COR-L47 (cell line): ENCODE measurements at places on chromosomes 2 and 18.

DNA sequence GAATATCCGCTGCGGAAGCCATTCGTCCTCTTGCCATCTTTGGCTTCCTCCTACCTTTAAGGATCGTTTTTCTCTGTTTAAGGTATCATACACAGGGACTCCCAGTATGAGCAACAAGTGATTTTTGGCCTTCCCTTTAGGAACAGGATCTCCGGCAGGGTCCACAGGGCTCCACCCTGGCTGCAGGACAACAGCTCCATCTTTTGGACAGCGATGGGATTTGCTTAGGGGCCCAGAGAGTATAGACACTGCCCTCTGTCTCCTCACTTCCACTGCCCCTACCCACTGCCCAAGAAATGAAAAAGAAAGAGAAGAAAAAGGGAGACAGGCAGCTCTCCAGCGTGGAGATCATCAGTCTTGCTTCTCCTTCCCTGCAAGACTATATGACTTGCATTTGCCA is 224.5 kb downstream of the UXS1 start:
- DNase-seq = peak; percentile 22

DNA sequence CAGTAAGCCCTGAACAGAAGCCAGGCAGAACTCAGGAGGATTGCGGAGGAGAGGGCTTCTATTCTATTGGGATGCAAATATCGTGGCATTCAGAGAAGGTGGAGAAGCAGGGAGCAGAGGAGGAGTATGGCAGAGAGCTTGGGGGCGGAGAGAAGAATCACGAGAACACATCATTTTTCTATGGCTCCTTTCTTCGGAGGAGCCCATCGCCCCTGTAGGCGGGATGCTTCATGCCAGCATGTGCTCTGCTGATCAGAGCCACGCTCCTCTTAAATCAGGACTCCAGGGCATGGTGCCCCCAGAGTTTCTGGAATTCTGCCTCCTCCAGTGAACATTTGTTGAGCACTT is 71.1 kb downstream of the CIB4 start:
- no peak for DNase-seq

DNA sequence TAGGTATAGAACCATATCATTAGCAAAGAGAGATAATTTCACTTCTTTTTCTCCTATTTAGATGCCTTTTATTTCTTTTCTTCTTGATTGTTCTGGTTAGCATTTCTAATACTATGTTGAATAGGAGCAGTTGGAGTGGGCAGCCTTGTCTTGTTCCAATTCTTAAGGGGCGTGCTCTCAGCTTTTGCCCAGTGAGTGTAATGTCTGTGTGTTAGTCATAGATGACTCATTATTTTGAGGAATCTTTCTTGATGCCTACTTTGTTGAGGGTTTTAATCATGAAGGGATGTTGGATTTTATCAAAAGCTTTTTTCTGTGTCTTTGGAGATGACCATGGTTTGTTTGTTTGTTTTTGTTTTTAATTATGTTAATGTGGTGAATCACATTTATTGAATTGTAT is 1453.1 kb upstream of the SLC39A10 start:
- DNase-seq = no peak

GRCh38 chr18:14781671-14782070 is 33.7 kb downstream of the ANKRD30B start:
- DNase-seq = no peak

GRCh38 chr18:54672109-54672508 is 81.1 kb downstream of the DYNAP start:
- no peak for DNase-seq

DNA sequence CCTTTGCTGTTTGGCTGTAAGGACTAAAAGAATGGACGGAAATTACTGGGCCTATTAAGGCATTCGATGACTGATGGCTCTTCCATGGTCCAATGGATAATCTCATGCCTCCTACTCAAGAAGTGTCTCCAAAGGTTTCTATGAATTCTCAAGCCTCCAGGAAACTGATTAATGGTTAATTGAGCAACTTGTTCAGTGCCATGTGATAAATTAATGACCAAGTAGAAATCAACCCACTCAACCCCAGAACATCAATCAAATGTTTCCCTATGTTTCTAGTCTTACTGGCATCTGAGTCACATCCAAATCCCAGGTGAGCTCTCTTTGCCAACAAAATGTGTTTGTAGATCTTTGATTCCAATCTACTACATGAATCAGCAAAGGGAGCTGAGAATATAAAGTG is 103.6 kb downstream of the NXPH2 start:
- no peak for DNase-seq

DNA sequence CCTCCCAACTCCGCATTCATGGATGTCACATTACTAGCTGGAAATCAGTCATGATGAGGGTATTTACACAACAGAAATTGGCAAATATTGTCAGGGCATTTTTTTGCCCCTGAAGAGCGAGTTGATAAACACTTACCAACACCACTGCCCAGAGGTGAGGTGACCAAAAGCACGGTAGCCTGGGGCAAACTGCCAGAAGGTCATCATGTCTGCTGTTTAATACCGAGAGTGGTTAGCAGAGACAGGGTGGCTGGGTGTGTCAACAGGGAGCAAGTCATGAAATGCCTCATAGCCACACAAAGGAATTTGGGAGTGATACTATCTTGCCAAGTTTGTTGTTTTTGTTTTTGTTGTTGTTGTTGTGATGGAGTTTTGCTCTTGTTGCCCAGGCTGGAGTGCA is 37.0 kb upstream of the EPC2 start:
- no peak for DNase-seq

DNA sequence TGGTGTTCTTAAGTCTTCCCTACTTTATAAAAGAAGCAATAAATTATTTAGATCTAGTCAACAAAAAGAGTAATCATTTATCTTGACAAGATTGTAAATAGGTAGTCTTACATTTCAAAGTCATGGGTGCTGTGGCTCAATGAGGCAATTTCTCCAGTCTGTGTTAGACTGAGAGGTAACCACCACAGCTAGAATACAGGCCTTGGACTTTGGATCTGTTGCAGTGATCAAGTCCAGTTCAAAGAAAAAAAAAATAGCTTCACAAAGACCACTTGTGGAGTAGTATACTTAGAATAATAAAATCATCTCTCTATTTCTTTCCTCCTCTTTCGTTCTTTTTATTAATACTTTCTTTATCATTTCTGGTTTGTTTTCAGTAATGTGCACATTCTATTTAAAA is 93.1 kb upstream of the FSIP2 start:
- DNase-seq = no peak

DNA sequence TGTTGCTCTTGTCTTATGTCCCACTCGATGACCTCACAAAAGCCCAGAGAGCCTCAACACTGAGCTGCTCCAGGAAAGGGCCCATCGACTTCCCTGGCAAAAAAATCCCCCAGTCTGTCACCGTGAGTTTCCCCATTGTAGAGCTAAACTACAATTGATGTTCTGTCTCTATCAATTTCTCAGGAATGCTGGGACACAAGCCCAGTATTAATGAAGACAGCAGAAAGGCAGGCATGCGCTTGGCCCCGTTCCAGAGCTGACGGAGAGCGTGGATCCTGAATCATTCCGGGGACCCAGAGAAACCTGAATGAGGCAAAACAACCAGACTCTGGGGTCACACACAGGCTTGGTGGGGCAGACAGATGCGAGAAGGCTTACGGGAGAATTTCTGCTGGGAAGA is 146.9 kb downstream of the TTC32 start:
- no peak for DNase-seq

- no peak for DNase-seq
These were observed 4.3 kb downstream of the SIX3 start for GRCh38 chr2:44945676-44946371.

DNA sequence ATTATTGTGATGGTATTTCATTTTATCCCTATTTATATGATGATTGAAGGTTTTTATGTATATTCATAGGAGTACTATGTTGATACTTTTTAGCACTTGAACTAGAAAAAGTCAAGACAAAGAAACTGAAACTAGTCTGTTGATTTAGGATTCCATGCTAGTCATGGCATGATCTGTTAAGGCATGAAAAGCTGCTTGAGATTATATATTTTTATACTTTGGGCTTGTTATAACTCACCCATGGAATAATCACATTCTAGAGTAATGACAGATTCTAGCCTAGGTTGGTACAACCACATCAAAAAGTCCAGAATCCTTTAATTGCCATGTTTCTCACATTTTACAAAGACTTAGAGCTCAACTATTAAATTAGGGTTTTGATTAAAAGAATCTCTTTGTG is 472.6 kb upstream of the CELF4 start:
- no peak for DNase-seq

DNA sequence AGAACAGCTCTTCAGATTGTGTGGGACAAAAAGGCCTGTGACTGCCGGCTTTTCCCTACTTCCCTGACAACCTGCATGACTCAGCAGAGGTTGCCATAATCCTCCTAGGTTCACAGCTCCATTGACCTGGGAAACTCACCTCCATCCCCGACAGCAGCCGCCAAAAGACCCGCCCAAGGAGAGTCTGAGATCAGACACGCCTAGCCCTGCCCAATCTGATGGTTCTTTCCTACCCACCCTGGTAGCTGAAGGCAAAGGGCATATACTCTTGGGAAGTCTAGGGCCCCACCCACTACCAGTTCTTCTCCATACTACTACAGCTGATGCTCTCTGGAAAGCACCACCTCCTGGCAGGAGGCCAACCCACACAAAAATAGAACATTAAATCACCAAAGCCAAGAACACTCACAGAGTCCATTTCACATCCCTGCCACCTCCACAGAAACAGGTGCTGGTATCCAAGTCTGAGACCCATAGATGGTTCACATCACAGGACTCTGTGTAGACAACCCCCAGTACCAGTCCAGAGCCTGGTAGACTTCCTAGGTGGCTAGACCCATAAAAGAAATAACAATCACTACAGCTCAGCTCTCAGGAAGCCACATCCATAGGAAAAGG is 140.6 kb downstream of the NETO1 start:
- DNase-seq = peak; percentile 7

GRCh38 chr2:168208652-168209051 is 38.7 kb downstream of the STK39 start:
- DNase-seq = no peak

- peak; percentile 32 for DNase-seq
These were observed 21.0 kb upstream of the PTMA start for GRCh38 chr2:231687133-231687852.

- no peak for DNase-seq
These were observed 20.1 kb upstream of the TEX51 start for GRCh38 chr2:126878601-126879000.

DNA sequence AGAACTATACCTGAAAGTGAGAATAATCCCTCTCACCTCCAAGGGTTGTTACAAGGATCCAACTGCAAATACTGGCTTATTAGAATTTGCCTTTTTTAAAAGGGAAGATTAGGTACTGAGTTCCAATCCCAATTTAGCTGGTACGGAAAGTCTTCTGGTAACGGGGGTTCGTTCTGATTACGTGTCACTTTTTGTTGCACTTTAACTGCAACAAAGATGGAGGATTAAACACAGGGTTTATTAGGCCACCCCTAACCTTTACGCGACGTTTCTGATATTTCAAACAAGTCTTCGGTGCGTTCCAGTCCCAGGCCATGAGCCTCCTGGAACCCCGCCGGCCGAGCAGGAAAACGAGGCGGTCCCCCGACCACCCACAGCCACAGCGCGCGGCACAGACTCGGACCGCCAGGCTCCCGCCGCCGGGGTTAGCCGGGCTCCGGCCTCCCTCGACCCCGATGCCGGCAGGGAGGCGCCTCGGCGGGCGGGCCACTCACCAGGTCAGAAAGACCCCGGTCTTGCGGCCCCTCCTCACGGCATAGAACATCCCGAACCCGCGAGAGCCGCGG is 411 bp downstream of the RNASEH1 start:
- no peak for DNase-seq

DNA sequence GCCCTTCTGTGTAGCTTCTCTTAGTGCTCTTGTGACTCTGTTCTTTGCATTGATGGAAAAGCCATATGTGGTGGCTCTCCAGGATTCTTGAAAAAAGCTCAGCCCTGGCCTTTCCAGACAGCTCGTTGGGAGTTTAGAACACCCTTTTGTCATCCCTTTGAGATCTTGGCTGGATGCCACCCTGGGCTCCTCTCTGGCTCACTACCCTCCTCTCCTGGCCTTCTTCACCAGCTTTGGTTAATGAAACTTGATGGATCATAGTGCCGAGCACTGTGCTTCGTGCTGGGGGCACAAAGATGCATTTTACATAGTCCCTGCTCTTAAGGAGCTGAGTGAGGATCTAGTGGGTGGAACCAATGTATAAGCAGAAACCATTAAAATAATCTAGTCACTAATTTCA is 15.6 kb upstream of the FHOD3 start:
- peak; percentile 57 for DNase-seq

GRCh38 chr2:207260947-207261346 is 95.2 kb upstream of the KLF7 start:
- DNase-seq = no peak

GRCh38 chr2:118053681-118054080 is 34.6 kb upstream of the INSIG2 start:
- no peak for DNase-seq

DNA sequence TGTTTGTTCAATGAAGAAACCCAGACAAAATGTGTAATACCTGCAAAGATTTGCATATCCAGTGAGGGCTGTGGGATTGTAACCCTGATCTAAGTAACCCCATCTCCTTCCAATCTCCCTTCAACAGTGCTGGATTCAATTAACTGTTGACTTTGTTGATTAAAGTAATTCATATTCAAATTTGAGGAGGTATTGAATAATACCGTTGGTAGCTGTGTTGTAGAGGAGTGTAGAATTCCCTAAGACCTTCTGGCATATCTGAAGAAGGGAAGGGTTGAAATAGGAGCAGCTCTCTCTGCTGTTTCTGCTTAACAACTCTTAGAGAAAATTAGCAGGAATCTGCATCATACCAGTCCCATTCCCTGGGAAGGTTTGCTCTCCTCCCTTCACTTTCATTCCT is 28.2 kb downstream of the MAIP1 start:
- DNase-seq = no peak

- DNase-seq = peak; percentile 3
These were observed 180.5 kb downstream of the DIS3L2 start for GRCh38 chr2:232142049-232142448.

DNA sequence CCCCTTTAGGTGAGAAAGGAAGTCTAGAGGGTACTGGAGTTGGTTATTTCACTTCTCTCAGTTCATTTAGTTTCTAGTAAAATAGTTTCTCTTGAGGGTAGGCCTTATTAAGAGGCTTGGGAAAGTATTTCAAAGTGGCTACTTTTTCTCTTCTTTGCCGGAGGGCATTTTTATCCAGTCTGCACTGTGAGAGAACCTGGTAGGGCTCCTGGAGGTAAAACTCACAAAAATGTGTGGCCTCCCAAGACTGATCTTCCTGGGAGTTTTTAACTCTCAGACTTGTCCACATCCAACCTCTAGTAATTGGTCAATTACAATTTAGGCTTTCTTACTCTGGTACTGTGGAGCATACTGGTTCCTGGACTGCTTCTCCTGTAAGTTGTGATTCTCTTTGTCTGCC is 28.0 kb downstream of the EHBP1 start:
- no peak for DNase-seq

GRCh38 chr2:176112375-176113302 is 3.9 kb upstream of the HOXD10 start:
- DNase-seq = no peak

GRCh38 chr2:61423714-61424113 is 47.2 kb downstream of the USP34 start:
- DNase-seq = no peak

- no peak for DNase-seq
These were observed 180.8 kb downstream of the WDR7 start for GRCh38 chr18:56831988-56832387.
